ENCODE measurements at places on chromosomes 1 and 21.

DNA sequence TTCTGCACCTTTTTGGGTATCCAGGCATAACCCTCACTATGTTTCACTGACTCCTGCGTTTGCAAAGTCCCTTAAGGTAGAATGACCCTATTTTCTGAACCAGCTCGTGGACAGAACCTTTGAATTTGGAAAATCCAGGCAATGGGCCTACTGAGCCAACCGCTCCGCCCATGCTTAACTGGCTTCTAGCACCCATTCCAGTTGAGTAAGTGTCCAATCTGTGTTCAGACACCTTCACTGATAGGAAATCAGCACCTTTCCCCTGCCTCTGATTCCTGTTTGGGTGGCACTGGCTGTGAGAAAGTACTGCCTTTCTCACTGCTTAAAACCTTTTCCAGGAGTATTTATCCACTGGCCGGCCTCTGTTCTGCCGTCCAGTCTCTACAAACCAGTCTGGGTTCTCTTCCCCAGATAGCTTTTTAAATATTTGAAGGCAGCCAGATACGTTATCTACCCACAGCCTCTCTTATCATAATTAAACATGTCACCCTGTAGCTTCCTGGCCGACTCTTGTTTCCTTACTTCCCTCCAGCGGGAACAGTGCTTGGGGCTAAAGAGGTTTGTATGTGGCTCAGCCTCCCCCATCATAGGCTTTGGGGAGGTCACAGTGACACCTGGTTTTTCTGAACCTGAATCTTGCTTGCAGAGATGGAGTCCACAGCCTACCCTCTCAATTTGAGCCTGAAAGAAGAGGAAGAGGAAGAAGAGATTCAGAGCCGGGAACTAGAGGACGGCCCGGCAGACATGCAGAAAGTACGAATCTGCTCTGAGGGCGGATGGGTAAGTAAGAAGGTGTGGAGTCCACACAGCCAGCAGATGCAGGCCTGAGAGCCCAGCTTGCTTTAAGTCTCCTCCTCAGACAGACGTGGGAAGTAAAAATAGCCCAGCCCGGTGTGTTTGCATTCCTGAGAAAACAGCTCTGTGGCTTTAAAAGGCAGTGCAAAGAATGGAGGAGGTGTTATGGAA, 1.3 kb downstream of the POGK start:
- peak overlapping the region; percentile 77 for H3K27ac ChIP-seq
- peak overlapping the region; percentile 90 for H3K4me3 ChIP-seq
- no peaks in the 10 kb centered on the region for H3K27me3 ChIP-seq
- H3K36me3 ChIP-seq: peaks cover 38% of the 10 kb centered on the region
- H3K4me1 ChIP-seq: peaks cover 64% of the 10 kb centered on the region
- DNase-seq: no peak

- H3K4me1 ChIP-seq: no peaks in the 10 kb centered on the region
- no peaks in the 10 kb centered on the region for H3K36me3 ChIP-seq
- no peak for DNase-seq
- no peak overlapping the region for H3K27ac ChIP-seq
- H3K27me3 ChIP-seq: no peaks in the 10 kb centered on the region
These were observed 145.4 kb downstream of the LMO4 start for GRCh38 chr1:87474098-87474497.

DNA sequence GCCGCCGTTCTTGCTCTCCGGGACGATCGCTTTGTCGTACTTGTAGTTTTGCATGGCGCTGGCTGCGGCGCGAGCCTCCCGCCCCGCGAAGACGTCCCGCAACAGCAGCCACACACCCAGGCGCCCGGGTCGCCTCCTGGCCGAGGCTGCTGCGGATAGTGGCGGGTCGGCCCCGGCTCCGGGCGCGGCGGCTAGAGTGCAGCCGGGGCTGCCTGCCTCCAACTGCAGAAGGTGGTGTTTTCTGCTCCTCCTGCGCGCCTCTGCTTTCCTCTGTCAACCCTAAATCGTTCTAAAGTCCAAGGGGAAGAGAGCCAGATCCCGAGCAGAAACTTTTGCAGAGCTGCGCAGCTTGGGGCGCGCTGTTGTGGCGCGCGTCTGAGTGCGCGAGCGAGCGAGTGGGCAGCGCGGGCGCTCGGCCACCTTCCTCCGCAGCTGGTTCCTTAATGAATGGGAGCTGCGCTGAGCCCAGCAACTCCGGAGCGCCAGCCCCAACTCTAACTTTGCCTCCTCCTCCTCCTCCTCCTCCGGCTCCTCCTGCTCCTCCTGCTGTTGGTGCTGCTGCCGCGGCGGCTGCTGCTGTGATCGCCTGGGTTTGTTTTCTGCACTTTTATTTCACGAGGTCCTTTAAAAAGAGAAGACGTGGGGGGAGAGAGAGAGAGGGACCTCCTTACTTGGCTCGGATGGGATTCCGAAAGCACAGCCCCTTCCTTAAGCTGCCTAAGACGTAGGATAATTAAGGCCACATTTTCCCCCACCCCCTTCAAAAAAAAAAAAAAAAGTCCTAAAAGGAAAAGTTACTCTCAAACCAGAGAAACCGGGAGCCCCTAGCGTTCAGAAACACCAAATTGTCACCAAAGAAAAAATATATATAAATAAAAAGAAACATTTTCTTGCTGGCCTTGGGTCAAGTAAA, at the start of gene PLPP3:
TSS of gene PLPP3 (minus strand) at position 601 of the 913 bp plus-strand sequence. CDS start at position 54, 547 bp downstream.
- H3K36me3 ChIP-seq: peaks cover 1% of the 10 kb centered on the region
- no peak within 1 kb of the TSS for H3K27ac ChIP-seq
- H3K4me3 ChIP-seq: peak within 1 kb of the TSS; percentile 68
- peak; percentile 35 for DNase-seq

DNA sequence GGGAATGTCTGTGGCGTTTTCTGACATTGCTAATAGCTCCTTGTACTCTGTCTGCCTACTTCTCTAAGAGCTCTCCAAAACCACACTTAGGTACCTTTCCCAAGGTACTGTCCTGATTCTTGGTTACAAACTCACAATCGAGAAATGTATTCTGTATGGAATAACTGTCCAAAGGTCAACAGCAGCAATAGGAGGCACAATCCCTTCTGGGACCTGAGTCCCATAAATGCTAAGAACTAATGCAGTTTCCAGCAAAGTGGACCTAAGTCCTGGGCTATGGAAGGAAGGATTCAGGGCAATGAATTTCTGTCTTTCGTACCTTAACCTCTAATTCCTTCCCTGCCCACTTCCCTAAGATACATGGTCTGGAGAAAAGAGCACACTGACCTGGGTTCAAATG, 59.7 kb downstream of the DMAP1 start:
- DNase-seq: no peak
- H3K4me1 ChIP-seq: peaks cover 23% of the 10 kb centered on the region
- H3K27me3 ChIP-seq: no peaks in the 10 kb centered on the region
- peaks cover 5% of the 10 kb centered on the region for H3K36me3 ChIP-seq
- no peak overlapping the region for H3K4me3 ChIP-seq

- no peak overlapping the region for H3K4me3 ChIP-seq
- H3K36me3 ChIP-seq: no peaks in the 10 kb centered on the region
- no peaks in the 10 kb centered on the region for H3K27me3 ChIP-seq
- DNase-seq: no peak
- no peak overlapping the region for H3K27ac ChIP-seq
These were observed 14.5 kb upstream of the VPS13D start for GRCh38 chr1:12215118-12215961.

DNA sequence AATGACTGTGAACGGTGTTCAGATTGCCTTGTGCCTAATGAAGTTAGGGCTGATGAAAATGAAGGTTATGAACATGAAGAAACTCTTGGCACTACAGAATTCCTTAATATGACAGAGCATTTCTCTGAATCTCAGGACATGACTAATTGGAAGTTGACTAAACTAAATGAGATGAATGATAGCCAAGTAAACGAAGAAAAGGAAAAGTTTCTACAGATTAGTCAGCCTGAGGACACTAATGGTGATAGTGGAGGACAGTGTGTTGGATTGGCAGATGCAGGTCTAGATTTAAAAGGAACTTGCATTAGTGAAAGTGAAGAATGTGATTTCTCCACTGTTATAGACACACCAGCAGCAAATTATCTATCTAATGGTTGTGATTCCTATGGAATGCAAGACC, 96.6 kb downstream of the ZFYVE9 start:
- H3K36me3 ChIP-seq: peaks cover 7% of the 10 kb centered on the region
- no peaks in the 10 kb centered on the region for H3K27me3 ChIP-seq
- DNase-seq: no peak
- H3K4me1 ChIP-seq: no peaks in the 10 kb centered on the region
- H3K27ac ChIP-seq: no peak overlapping the region

- peak within 1 kb of the TSS; percentile 96 for H3K27ac ChIP-seq
- H3K4me1 ChIP-seq: peaks cover 20% of the 10 kb centered on the region
- peaks cover 34% of the 10 kb centered on the region for H3K36me3 ChIP-seq
- no peaks in the 10 kb centered on the region for H3K27me3 ChIP-seq
- peak; percentile 57 for DNase-seq
These were observed at the start of gene UBE2Q1 for GRCh38 chr1:154557939-154558719. Gene UBE2Q1, minus strand, starts transcription at chr1:154558662. Its CDS starts 109 bp downstream, at chr1:154558553.

GRCh38 chr1:235782601-235783000, 84.1 kb downstream of the LYST start:
- H3K27me3 ChIP-seq: no peaks in the 10 kb centered on the region
- H3K27ac ChIP-seq: no peak overlapping the region
- H3K36me3 ChIP-seq: peaks cover 20% of the 10 kb centered on the region
- no peaks in the 10 kb centered on the region for H3K4me1 ChIP-seq
